ENCODE measurements at places on chromosomes 13 and 19.

GRCh38 chr19:5228932-5229777 is 111.5 kb downstream of the PTPRS start:
- no peak for DNase-seq

- DNase-seq = no peak
These were observed 4.5 kb downstream of the ZNF787 start for GRCh38 chr19:56116606-56117005.

GRCh38 chr13:31890946-31891345 is 140.6 kb upstream of the FRY start:
- no peak for DNase-seq

GRCh38 chr13:95138876-95139585 is 162.2 kb downstream of the ABCC4 start:
- DNase-seq = no peak

DNA sequence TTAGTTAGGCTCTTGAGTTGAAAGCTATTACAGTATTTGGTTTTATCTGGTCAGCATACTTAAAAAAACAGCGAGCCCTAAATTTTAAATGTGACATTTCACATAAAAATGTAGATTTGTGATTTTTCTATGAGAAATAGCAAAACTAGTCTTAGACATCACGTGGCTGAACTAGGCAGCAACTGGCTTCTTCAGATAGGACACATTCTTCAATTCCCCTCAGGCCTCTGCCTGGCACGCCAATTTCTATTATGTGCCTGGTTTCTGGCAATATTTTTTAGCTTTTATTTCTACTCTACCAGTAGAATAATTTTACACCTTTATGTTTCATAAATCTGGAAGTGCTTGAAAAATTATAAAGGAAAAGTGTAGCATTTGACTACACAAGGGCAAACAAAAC is 433.7 kb downstream of the DIAPH3 start:
- no peak for DNase-seq

GRCh38 chr13:107819071-107819470 is 396.3 kb downstream of the LIG4 start:
- no peak for DNase-seq

DNA sequence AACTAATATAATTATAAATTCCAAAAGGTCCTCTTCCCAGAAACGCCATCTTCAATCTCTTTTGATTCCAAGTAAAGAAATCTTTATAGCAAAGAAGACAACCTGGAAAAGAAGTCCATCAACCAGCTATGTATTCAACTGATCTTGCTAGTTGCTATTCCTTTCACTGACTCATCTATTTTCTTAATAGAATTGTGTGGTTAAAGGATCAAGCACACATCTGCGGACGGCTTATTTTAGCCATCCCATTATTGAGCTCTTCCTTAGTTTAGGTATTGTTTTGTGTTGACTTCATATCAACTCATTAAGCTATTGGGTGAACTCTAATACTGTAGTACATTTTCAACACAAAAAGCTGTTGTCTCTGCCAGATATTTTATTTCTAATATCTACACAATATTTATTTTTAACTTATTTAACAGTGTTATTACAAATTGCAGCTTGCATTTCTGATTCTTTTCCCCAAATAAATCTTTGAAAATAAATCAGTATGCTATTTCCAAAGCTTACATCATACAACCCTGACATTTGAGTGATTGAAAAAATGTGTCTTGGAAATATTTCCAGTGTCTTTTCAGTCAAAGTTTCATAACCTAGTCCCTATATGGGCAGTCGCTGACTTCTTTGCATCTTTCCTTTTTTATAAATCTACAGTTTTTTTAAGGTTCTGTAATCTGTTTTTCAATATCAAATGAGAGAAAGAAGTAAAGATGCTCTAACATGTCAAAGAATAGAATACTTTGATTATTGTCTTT is 158.8 kb upstream of the SPRY2 start:
- no peak for DNase-seq
